SK-N-SH treated with all-trans-retinoic acid at 6 μM for 48 hours (cell line): ENCODE measurements at places on chromosomes 3 and 15.

DNA sequence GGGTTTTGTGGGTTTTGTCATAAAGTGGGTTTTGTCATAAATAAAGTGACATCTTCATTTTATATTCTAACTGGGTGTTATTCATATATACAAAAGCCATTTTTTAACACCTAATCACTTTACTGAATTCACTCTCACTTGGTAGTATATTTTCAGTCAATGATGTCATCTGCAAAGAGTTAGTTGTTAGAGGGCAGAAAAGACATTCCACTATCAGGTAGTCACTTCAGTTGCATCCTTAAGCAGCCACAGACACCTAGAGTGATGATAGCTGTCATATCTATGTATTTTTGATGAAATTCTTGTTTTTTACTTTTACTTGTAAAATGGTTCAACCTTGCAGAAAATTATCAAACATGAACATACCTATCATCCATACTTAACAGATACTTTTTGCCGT lies 89.0 kb downstream of the DHX36 start:
- no peak; the same call in 2 of the 3 replicates for ATAC-seq

- ATAC-seq = no peak
Observed at GRCh38 chr3:134065252-134066157, 35.8 kb upstream of the SLCO2A1 start.

DNA sequence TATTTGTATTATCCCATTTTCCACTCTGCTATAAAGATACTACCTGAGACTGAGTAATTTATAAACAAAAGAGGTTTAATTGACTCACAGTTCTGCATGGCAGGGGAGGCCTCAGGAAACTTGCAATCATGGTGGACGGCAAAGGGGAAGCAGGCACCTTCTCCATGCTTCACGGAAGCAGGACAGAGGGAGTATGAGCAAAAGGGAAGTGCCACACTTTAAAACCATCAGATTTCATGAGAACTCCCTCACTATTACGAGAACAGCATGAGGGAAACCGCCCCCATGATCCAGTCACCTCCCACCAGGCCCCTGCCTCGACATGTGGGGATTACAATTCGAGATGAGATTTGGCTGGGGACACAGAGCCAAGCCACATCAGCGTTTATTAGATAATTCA lies 172.8 kb downstream of the NR2F2 start:
- ATAC-seq = no peak

DNA sequence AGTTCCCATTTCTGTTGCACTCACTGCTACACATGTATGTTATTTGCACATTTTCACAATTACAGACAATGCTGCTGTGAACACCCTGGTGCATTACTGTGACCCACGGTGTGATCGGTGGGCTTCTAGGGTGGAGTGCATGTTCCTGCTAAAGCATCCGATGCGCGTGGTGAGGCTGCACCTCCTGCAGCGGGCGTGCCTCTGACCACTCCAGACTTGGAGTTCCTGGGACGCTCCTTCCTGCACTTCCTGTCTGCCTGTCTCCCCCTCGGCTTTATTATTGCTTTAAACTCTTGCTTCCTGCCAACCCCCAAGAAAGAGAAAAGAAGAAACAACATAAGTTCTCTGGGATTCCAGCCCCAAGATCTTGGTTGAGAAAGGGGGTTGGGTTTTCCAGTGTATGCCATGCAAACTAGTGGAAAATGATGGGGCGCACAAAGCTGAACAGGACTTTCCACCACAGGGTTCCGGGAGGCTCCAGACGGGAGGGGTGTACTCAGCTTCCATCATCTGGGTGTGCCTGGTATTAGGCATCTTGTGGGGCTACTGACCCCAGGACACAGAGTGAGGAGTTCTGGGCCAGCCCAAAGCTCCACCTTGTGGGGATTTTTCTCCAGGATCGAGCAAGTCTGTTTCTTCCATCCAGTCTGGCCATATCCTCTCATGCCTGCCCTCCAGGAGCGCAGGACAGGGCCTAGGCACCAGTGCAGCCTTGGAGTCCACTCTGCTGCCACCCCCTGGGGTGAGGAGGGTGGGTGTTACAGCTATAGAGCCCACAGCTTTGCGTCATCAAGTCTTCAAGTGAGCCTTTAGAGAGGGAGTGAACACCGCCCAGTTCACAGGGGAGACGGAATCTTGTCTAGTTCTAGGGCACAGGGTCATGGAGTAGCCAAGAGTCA lies 11.2 kb downstream of the RPL32 start:
- ATAC-seq = peak; percentile 50

GRCh38 chr3:156010829-156011228 lies 109.5 kb upstream of the KCNAB1 start:
- ATAC-seq = 0 out of 3 replicates have a peak, but pooled peaks have one; percentile 39

DNA sequence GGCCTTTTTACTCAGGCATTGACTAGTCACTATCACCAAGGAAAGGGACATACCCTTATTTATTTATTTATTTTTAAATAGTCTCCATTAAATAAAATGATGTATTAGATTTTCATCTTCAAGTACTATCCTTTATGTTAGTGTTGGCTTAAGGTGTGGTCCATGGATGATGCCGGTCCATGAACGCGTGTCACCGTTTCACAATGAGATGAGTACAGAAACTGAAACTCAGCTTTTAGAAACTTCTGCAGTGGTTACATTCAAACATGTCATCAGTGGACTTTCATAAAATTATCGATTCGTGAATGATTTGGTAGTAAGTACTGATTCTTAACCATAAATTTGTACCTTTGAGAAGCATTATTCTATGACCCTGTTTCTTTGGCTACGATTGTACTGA lies 166.6 kb downstream of the SATB1 start:
- ATAC-seq = no peak

DNA sequence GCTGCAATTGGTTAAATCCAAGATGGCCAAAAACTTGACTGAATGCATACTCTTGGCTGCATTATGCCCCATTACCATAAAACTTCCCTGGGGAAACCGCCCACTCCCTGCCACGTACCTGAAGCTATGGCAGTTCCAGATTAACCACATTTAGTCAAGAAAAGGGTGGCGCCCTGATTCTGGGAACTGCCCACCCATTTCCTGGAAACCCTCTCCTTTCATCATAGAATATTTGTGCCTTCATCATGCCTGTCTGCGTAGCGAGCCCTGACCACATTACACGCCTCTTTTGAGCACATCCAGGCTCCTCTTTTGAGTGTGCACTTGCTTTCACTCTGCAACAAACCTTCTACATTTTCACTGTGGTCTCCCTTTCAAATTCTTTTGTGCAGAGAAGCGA lies 5.2 kb downstream of the LINS1 start:
- ATAC-seq = no peak

DNA sequence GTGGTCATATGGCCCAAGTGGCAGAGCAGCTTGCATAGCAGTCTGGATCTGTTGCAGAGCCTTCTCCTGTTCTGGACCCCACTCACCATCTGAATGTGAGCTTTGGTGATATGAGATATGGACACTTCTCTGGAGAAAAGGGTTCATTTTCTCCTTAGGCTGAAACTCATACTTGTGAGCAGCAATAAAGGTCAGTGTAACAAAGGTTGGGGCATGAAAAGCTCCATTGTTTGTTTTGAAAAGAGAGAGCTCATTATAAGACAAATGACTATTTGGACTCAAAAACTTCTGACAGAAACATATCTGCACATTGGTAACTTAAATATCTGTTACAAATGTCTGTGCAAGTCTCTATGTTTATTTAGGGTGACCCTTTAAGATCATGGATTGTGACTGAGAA lies 517.3 kb downstream of the MFSD1 start:
- no peak for ATAC-seq

DNA sequence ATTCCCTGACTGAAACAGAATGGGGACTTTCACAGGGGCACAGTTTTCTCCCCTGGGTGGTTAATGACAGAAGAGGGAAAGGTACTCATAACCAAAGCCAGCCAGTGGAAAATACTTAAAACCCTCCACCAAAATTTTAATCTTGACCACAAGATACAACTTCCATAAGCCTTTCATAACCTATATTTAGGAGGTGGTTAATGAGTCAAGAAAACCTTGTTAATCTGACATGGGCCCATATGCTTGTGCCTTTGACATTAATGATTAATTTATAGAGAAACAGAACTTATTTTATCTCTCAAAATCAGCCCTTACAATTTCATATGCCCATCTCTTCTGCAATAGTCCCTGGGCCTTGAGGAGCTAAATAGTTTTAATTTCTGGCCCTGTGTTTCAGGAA lies 31.2 kb downstream of the IQCF6 start:
- ATAC-seq = no peak
